A549 treated with CORT108297 at 1 μM for 4 hours (cell line): ENCODE measurements at places on chromosomes 11 and 22. TPM values are rescaled to one million over a fixed set of nuclear protein-coding genes. Genes with fewer than 3 reads are reported as not detected.

Gene RIMBP3C
- total RNA-seq, result 0.13 to 0.23 TPM (median 0.18 TPM) in 5 replicates

Gene OR10D3
- total RNA-seq, result not detected in 5 replicates

Gene LRRC4C
- total RNA-seq, result not detected in 5 replicates

Gene TEF
- total RNA-seq, result 0.85 to 1.1 TPM (median 0.93 TPM) in 5 replicates

Gene CASP5
- not detected in 5 replicates for total RNA-seq

Gene SYCE3
- 0.23 to 0.34 TPM (median 0.30 TPM) in 3 of 5 replicates, not detected in the others for total RNA-seq

Gene TRIM49
- not detected in 5 replicates for total RNA-seq

Gene PAX6
- total RNA-seq, result 0.92 to 1.5 TPM (median 1.3 TPM) in 5 replicates

Gene PIM3
- total RNA-seq, result 21.2 to 50.3 TPM (median 44.2 TPM) in 5 replicates

Gene CBX7
- total RNA-seq, result 1.2 to 1.6 TPM (median 1.3 TPM) in 5 replicates

Gene TRIM48
- not detected in 5 replicates for total RNA-seq

Gene HINFP
- 10.7 to 12.8 TPM (median 12.0 TPM) in 5 replicates for total RNA-seq

Gene OR52M1
- total RNA-seq, result not detected in 5 replicates

Gene TUB
- total RNA-seq, result 5.4 to 8.4 TPM (median 7.6 TPM) in 5 replicates

Gene MRGPRX4
- not detected in 5 replicates for total RNA-seq

Gene OR51B5
- not detected in 5 replicates for total RNA-seq

Gene CRYAB
- 5.5 to 13.0 TPM (median 6.5 TPM) in 5 replicates for total RNA-seq

Gene PNPLA3
- 0.68 to 1.2 TPM (median 0.95 TPM) in 5 replicates for total RNA-seq

Gene GP1BB
- 0.28 to 1.8 TPM (median 1.6 TPM) in 5 replicates for total RNA-seq

Gene ACR
- 0.07 to 0.25 TPM (median 0.17 TPM) in 4 of 5 replicates, not detected in the other for total RNA-seq

Gene RTN4R
- total RNA-seq, result 5.8 to 13.3 TPM (median 11.6 TPM) in 5 replicates

Gene ZNRF3
- total RNA-seq, result 4.6 to 7.5 TPM (median 6.5 TPM) in 5 replicates

Gene VPREB1
- total RNA-seq, result not detected in 5 replicates

Gene SEPTIN3
- total RNA-seq, result 1.0 to 1.4 TPM (median 1.2 TPM) in 5 replicates

Gene NLRP6
- not detected in 5 replicates for total RNA-seq

Gene LRRC51
- 6.9 to 8.8 TPM (median 7.7 TPM) in 5 replicates for total RNA-seq

Gene INPPL1
- 60.6 to 92.9 TPM (median 84.4 TPM) in 5 replicates for total RNA-seq

Gene AMOTL1
- total RNA-seq, result 7.5 to 9.7 TPM (median 8.0 TPM) in 5 replicates

Gene KRTAP5-2
- not detected in 5 replicates for total RNA-seq

Gene UCP3
- total RNA-seq, result 1.3 to 2.5 TPM (median 1.5 TPM) in 5 replicates

Gene SYT12
- 11.2 to 18.6 TPM (median 16.8 TPM) in 5 replicates for total RNA-seq

Gene OR51E1
- not detected in 5 replicates for total RNA-seq

Gene RIC3
- 1.3 to 2.8 TPM (median 1.9 TPM) in 5 replicates for total RNA-seq

Gene DAGLA
- total RNA-seq, result 4.1 to 6.3 TPM (median 6.2 TPM) in 5 replicates
